ENCODE measurements at places on chromosomes 16 and 17.

GRCh38 chr16:85460252-85461021 is 152.7 kb upstream of the GSE1 start:
- DNase-seq, result no peak

DNA sequence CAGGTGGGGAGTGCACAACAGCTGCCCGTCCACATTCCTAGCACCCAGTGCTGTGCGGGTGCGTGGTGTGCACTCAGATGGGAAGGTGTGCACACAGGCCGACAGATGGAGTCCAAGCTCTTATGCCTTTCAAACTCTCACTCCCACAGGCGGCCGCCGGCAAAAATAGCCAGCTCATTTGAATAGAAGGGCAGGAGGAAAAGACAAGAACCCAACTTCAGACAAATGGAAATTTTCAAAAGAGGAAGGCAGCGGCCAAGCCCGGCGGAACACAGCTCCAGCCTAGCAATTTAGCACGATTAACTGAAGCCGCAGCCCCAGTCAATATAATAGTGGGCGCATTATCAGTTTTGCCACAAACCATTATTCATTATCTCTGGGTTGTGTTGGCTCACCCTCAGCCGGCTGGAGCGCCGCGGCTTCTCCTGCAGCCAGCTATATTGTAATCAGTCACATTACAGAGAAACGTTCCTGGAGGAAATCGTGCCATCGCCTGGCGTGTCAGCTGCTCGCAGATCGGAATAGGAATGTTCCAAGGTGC is 103.9 kb upstream of the SEC14L1 start:
- no peak for DNase-seq

- DNase-seq, result no peak
Observed at GRCh38 chr16:21650521-21650920, 1.9 kb downstream of the IGSF6 start.

DNA sequence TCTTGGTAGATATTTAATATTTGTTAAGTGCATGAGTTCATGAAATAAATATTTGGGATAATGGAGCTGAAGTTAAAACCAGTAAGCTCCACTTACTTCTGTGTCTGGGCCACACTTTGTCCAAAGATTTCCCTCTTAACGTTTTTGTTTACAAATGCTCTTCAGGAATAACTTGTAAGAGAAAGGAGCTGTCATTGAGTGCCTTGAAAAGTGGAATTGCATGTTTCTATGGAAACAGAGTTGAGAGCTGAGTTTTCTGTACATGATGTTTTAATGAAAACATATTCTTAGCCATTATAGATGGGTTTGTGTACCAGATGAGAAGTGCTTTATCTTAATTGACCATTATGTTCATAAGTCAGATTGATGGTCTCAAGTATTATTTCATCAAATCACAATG is 1045.4 kb upstream of the EEF2KMT start:
- no peak for DNase-seq

- DNase-seq, result no peak
Observed at GRCh38 chr16:49737541-49737940, 118.4 kb downstream of the ZNF423 start.

- DNase-seq, result no peak
Observed at GRCh38 chr16:74309789-74310781, 13.5 kb downstream of the PSMD7 start.

DNA sequence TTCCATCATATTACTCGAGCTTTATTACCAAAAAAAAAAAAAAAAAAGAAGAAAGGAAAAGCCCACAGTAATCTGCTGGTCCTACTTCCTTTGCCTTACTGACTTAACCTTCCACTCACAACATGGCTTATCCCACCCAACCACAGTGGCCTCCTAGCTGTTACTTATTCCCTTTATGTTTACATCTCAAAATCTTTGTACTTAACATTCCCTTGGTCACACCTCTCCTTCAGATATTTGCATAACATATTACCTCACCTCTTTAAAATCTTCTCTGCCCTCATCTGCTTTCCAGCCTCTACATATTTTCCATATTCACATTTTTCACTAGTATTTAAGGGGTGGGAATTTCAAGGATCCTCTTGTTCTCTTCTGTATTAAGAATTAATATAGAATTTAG is 327.0 kb upstream of the TBX2 start:
- no peak for DNase-seq

DNA sequence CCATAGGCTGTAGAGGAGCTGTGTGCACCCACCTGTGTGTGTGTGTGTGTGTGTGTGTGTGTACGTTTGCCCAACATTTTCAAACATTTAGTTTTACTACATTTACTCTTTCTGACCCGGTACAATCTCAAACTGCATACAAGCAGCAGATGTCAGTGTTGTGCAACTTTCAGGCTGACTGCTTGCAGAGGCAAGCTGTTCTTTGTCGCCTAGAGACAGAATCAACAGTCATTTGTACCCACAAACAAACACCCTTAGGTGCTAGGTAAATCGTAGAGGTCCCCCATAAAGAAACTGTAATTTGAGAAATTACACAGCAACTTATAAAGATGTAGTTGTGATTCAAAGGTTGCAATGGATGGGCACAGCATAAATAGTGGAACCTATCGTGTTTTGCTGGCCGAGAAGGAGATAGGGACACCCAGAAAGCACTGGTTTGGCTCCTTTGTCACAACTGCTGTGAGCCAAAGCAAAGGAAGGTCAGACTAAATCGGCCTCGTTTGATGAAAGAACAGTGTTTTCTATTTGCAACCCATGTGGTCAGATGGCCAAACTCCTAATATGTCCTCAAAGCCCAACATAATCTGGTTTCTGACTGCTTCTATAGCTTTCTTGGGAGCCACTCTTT is 478.4 kb downstream of the TOX3 start:
- no peak for DNase-seq

- DNase-seq, result no peak
Observed at GRCh38 chr17:22507823-22508222, 815.5 kb downstream of the KCNJ18 start.
